ENCODE measurements at places on chromosomes 12 and 14. TPM values are rescaled to one million over a fixed set of nuclear protein-coding genes. Genes with fewer than 3 reads are reported as not detected.
A peak's percentile ranks its signal among the peaks of the same experiment; 100 is the strongest.

DNA sequence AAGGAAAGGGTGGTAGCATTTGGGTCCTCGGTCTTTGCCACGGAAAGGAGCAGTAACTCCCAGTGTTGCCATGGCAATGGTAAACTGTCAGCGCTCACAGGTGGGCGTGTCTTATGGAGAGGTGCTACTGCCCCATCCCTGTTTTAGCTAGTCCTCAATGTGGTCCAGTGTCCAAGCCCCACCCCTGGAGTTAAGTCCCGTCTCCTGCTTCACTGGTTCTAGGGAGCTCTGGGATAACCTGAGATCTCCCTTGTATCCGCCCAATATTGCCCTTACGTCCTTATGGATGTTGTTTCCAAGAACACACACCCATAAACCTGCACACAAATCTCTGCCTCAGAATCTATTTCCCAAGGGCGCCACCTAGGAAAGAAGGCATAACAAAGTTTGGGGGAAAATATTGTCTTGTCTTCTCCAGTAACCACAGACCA lies 64.2 kb downstream of the SPRING1 start:
- DNase-seq, result peak; percentile 45

- DNase-seq, result no peak
Observed at GRCh38 chr12:85711735-85712390, 124.3 kb downstream of the RASSF9 start.

DNA sequence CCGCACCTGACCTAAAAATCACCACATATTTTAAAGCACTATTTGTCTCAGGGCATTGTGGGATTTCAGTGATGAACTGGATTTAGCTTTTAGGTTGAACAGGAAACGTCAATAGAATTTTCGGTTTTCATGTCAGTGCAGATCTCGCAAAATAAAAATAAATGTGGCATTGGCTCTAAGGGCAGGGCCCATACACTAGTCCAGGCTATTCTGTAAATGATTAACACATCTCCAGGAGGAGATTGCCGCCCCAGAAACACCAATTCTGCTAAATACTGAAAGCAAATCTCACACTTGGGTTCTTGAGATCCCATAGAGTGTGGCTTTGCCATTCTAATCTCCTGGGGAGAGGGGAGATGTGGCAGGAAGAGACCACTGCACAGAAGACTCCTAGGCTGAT lies 1494.0 kb upstream of the TMEM132C start:
- no peak for DNase-seq

DNA sequence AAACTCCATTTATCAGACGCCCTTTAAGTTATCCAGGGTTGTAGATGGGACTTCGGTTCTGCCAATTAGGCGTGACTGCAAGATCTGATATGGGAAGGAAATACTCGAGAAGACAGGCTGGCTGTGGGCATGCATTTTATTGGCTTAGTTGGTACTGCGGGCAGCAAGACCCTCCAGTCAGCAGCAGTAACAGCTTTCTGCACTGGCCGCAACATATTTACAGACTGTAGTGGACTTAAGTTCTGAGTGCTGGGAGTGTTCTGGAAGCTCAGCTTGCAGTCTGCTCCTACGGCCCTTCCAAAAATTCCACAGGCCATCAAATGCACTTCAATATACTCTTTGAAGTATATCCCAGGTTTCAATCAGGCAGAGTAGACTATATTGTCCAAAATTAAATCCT lies 21.1 kb downstream of the KITLG start:
- no peak for DNase-seq

DNA sequence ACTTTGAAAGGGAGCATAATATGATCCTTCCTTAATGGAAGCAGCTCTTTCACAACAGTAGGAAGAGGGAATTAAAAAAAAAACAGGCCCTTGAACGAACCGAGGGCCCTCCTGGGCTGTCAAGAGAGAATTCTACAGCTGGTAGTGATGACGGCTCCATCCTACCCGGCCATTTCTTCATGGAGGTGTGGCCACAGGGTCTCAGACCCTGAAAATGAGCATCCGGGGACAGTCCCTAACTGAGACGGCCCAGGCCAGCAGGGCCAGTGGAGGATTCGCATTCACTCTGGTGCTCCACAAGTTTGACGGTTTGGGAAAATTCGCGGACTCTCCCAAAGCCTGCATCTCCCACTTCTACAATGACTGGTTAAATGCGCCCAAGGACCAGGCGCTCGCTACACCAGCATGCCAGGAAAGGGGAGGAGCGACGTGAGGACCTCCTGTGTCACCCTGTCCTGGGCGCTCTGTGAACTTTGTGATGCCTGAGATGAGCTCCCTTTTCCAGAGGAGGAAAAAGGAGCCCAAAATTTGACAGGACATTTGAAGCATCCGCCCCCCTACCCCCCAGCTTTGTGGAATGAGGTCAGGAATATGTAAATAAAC lies 66.8 kb downstream of the BCL11B start:
- DNase-seq, result no peak

GRCh38 chr12:95282266-95282665 lies 64.7 kb downstream of the VEZT start:
- DNase-seq, result no peak

GRCh38 chr12:15543347-15543746 lies 221.0 kb downstream of the PTPRO start:
- no peak for DNase-seq

GRCh38 chr12:81874166-81874565 lies 115.0 kb upstream of the PPFIA2 start:
- DNase-seq, result no peak

DNA sequence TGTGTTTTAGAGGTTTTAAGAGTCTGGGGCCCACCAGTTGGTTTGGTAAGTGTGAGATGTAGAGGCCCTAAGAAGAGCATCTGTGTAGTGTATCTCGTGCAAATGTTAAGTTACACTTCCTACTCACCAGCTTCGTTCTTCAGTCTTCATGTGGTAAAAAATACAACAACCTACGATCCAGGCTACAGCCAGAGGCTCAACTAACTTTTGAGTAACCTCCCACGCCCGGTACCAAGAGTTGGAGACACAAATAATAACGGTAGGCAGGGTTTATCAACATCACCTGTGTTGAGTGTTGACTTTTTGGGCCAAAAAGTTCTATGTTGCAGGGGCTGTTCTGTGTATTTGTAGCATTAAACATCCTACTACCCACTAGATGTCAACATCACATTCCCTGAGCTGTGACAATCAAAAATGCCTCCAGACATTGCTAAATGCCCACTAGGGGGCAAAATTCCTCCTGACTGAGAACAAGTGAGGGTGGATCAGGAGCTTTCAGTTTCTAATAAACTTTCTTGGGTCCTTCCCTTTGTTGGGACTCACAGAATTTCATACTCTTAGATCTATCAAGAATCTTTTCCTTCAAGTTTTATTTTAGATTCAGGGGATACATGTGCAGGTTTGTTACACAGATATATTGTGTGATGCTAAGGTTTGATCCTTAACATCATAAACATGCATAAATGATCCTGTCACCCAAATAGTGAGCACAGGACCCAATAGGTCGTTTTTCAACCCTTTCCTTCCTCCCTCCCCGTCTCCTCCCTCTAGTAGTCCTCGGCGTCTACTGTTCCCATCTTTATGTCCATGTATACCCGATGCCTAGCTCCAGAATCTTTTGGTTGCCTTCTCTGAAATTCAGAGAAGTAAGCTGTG lies 94.7 kb downstream of the SLC2A13 start:
- DNase-seq, result peak; percentile 76

DNA sequence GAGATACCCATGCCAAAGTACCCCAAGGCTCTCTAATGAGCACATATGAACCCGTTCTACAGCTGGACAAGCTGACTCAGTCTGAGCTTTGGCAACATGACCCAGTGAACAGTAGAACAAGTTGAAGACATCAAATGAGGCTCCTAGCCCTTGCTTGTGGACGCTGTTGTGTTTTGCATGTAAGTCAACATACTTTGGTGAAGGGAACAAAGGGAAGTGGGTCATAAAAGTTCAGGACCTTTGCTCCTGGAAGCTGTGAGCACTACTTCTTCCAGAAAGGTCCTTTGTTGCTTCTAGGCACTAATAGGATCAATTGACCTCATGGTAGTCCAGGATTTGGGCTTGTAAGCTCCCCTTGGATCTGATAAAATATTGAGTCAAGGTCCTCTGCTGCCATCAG lies 613.5 kb upstream of the TBX3 start:
- DNase-seq, result peak; percentile 9

DNA sequence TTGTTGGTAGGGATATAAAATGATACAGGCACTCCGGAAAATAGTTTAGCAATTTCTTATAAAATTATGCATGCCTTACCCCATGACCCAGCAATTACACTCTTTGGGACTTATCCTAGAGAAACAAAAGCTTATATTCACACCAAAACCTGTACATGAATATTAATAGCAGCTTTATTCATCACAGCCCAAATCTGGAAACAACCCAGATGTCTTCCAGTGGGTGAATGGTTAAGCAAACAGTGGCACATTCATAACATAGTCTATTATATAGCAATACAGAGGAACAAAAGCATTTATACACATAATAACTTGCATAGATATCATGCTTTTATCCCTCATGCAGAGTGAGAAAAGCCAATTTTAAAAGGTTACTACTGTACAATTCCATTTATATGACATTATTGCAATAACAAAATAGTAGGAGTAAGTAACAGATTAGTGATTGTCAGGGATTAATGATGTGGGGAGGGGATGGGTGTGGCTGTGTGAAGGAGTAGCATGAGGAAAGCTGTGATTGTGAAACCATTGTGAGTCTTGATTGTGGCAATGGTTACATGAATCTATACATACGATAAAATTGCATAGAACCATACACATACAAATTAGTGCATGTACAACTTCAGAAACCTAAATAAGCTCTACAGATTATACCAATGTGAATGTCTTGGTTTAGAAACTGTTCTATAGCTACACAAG lies 363.1 kb upstream of the OR4E1 start:
- DNase-seq, result no peak

- peak; percentile 43 for DNase-seq
Observed at GRCh38 chr14:74571441-74571841, 40.6 kb downstream of the LTBP2 start.

DNA sequence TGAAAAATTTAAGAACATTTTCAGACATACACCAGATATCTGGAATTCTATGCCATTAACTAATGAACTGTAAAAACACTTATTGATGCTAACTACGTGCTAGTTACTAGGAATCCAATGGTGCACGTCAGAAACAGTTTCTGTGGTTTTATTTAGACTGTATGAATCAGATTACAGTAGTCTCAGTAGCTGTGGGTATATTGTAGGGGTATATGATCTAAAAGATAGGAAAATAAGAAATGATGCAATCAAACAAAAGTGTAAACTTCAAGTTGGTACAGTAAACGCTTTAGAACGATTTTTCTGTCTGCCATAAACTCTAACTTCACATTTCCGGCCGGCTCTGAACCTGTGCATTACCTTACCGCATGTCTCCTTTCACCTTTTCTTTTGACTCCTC lies 2.3 kb downstream of the ABCC9 start:
- DNase-seq, result no peak

GRCh38 chr14:103745424-103745823 lies 29.8 kb downstream of the ZFYVE21 start:
- DNase-seq, result no peak

DNA sequence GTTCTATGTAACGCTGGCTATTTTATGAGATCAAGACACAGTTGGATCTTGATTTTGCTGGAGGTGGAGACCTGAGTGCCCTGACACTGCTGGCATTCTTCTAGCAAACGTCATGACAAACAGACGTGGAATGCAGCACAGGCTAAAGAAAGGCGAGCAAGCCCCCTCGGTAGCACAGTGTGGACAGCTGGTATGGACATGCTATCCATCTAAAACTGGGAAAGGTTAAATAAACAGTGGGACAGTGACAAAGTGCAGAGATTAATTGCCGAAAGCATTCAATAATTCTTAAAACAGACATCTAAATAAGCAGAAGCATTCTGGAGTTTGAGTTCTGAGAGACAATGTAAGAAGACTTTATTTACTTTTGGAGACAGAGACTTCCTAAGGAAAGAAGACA lies 237.2 kb downstream of the FBXL14 start:
- no peak for DNase-seq

GRCh38 chr12:6632026-6632983 lies 3.5 kb downstream of the LPAR5 start:
- DNase-seq, result no peak

- no peak for DNase-seq
Observed at GRCh38 chr14:88933191-88933590, 108.7 kb downstream of the TTC8 start.

DNA sequence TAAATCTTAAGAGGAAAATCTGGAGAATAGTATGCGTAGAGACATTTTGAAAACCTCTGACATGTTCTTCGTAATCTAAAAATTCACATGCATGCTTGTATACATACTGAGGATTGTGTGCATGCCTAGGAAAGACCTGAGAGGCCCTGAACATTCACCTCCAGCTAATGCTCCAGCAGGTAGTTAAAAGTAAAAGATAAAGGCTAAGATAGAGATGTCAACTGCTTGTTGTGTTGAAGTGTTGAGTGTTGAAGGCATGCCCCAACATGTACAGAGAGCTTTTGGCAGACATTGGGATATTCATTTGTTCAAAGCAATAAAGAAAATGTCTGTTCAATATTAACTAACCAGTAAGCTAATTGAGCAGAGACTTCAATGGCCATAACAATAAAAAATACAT lies 118.6 kb upstream of the SYT1 start:
- DNase-seq, result no peak

GRCh38 chr12:21369141-21369980 lies 3.3 kb upstream of the IAPP start:
- DNase-seq, result no peak

DNA sequence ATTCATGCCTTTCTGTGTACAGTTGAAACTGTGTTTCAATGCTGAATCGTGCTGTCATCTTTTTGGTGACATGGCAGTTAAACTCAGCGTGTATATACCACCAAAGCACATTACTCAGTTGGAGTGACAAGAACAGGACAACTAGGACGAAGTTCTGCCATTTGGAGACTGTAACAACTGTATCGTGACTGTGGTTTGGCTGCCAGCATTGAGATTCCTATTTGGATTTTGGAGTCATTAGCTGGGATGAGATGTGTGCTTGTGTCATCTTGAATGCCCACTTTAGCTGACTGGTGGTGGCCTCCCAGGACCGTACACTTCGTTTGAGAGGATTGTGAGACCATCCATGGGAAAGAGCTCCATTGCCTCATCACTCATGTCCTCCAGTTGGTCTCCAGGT lies 42.9 kb downstream of the FBXL14 start:
- no peak for DNase-seq

GRCh38 chr12:113231235-113232088 lies 10.2 kb downstream of the TPCN1 start:
- no peak for DNase-seq

GRCh38 chr12:130428116-130428515 lies 90.4 kb downstream of the PIWIL1 start:
- DNase-seq, result no peak

SLCO1A2 gene
- total RNA-seq, result not detected

RBMS2 gene
- 11.5 TPM for total RNA-seq

NRXN3 gene
- total RNA-seq, result 1.7 TPM

RAPGEF3 gene
- total RNA-seq, result 6.7 TPM

ALDH1L2 gene
- total RNA-seq, result 0.15 TPM

SLC6A12 gene
- not detected for total RNA-seq

TMEM30B gene
- 85.3 TPM for total RNA-seq

SIX4 gene
- 33.2 TPM for total RNA-seq

ANKRD33 gene
- total RNA-seq, result not detected

ABHD12B gene
- total RNA-seq, result not detected

ZNF664 gene
- total RNA-seq, result 86.9 TPM
